ENCODE measurements at places on chromosomes 2 and 18.

- DNase-seq = no peak
Observed at GRCh38 chr2:11235583-11235982, 80.3 kb downstream of the SLC66A3 start.

- DNase-seq = no peak
Observed at GRCh38 chr2:28316546-28317335, 75.9 kb upstream of the FOSL2 start.

- no peak for DNase-seq
Observed at GRCh38 chr18:3952031-3952430, 502.1 kb downstream of the TGIF1 start.

DNA sequence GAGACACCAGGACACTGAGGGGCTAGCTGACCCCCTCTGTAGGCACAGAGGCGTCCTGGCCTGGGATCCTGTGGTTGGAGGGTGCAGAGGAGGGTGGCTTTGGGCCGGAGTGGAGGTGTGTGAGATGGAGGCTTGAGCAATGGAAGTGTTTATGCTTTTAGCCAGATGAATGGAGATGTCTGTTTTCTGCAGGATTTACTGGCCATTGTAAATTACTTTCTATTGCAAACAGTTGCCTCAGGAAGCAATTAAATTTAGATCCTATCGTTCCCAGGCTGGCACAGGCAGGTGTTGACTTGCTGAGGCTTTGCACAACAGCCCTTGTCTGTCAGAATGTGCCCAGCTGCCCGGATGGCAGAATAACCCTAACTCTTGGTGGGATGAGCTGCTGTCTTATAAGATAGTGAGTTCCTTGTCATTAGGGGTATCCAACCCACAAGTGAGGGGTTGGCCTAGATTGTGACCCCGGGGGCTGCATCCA is 1.8 kb upstream of the ARID5A start:
- no peak for DNase-seq

DNA sequence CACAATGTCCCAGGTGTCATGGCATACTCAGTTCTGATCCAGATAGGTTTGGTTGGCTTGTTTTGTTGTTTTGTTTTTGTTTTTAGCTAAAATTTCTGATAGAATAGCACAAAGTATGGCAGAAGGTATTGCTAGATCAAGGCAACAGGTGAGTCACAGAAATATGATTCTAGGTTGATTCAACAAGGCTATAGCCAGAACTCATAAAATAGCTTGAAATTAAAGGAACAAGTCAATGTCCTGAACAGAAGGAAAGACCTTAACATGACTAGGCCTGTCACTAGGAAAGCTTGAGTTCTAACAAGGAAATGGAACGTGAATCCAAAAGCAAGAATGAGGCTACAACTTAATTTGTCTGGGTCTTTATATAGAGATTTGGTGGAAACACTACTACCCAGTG is 157.1 kb downstream of the GALNT3 start:
- DNase-seq = no peak

DNA sequence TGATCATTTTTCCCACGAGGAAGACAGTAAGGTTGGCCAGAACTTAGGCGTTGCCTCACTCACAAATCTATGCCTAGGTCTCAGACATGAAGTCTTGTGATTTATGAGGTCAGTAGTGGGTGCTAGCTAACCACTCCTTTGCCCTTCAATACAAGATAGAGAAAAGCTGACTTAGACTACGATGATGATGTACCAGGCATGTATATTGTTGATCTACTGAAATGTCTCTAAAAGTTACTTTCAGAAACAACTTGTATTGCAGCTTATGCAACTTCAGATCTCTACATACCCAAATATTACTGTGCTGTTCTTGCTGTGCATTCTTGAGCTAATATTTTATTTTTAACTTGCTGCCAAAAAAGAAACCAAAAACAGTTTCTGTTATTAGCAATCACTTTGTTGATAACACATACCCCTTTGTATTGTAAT is 30.6 kb downstream of the MAPRE2 start:
- DNase-seq = no peak

DNA sequence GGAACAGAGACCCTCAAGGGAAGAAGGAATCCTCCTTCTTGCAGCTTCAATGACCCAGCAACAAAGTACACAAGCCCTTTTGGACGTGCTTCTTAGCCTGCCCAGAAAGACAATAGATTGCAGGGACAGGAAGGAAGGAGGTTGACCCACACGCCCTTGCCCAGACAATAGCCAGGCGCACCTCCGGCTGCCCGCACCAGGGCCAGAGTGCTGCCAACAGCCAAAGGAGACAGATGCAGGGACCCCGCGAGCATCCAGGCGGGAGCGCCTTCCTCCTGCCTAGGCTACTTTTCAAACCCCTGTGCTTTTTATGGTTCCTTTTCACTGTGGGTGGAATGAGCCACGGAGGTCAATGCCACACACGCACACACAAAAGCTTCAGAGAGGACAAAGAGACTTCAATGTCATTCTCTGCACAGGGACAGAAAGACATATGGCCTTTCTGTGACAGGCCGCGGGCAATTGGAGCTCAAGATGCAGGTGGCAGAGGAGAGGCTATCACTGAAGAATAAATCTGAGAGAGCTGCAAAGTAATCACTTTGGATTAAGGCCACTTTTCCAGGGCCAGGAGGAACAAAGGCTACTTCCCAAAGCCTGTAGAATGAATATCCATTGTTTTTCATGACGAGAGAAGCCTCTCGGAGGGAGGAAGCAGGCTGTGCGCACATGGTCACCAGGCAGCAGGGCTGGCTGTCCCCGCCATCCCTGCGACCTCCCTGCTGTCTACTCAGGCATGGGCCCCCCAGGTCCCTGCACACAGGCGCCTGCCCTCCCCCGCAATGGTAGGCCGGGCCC is 300.6 kb downstream of the EIPR1 start:
- DNase-seq = no peak

- no peak for DNase-seq
Observed at GRCh38 chr2:221025398-221025797, 546.7 kb downstream of the EPHA4 start.

- DNase-seq = no peak
Observed at GRCh38 chr2:38130876-38131275, 54.9 kb upstream of the CYP1B1 start.

DNA sequence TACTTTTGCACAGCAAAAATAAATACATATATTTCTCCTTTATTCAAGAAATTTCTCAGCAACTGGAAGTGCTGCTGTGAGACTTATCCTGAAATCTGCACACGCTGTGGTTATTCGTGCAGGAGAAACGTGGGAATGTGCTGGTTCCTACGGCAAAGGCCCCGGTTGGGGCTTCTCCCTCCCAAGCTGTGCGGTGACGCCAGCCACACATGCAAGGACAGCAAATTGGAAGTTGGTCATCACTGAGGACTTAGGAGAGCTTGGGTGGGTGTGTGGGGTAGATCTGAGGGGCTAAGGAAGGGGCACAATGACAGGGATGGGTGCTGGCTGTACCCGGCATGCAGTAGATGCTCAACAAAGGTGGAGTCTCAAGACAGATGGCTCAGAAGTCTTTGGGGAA is 16.5 kb upstream of the MTCL1 start:
- DNase-seq = no peak

DNA sequence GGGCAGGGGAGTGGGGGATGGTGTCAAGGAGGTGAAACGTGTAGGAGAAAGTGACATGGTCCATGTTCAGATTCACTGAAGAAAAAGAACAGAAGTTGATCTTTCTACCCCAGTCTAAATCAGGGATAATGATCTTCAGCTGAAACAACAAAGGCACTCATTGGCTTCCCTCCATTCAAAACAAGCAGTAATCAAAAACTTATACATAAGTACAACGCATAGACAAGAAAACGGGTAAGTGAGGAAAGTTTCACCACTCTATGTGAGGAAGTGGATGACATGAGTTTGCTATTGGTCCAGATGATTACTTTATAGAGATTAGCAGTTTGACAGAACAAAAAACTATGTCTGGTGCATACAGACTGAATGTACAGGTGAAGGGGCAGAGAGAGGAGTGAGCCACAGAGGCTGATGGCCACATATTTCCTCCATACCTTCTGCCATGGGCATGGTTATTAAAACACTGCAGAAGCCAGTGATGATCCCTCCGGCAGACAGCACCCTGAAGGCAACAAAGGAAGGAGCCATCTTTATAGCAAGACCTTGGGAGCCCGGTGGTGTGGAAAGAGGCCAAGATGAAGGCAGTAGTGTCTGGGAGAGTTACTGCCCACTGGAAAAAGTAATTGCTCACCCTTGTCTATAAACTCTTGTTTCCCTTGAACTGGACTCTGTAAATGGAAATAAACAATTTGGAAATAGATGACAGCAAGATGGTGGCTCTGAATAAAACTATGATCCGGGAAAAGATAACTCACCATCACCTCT is 57.7 kb downstream of the SLC25A12 start:
- no peak for DNase-seq

- DNase-seq = no peak
Observed at GRCh38 chr2:219488844-219489194, 9.9 kb upstream of the GMPPA start.

GRCh38 chr2:213863541-213863940 is 547.3 kb upstream of the VWC2L start:
- no peak for DNase-seq

DNA sequence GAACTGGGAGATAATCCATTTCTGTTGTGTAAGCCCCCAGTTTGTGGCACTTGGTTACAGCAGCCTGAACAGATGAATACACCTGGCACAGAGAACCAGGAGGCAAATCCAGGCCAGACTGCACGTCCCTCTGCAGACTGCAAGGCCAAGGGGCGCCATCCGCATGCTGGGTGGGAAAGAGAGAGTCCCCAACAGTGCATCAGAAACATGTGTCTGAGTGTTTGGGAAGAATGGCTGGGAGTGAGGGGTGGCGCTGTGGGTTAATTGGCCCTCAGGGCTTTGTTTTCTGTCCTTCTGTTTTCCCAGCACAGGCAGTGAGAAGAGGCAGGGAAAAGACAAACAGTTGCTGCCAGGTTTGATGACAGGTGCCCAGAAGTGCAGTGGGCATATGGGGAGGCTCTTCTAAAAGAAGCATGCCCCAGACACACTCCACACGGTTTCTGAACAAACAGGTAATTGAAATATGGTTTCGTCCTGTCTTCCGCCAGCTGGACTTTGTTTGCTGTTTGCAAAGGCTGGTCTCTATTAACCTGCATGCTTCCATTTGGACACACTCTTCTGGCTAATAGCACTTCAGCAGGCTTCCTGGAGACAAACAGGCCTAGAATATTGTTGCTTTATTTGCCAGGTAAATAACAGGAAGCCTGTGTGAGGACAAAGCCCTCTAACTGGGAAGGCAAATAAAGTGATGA is 43.4 kb upstream of the SEC11C start:
- no peak for DNase-seq

DNA sequence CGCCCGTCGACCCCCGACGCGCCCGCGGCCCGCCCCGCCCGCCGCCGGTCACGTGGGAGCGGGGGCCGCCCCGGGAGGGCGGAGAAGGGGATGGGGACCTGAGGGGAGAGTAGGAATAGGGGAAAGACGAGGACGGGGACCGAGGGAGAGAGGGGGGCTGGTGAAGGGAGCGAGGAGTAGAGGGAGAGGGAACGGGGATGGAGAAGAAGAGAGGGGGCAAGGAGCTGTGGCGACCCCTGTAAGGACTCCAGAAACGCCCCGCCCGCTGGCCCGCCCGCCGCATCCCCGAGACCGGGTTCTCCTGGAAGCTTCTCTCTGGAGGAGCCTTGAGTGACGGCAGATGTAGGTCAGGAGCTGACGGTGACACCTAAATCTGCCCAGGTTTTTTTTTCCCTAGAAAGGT is 615 bp downstream of the ADNP2 start:
- DNase-seq = peak; percentile 64

- DNase-seq = no peak
Observed at GRCh38 chr2:149049142-149049541, 10.6 kb downstream of the LYPD6B start.

DNA sequence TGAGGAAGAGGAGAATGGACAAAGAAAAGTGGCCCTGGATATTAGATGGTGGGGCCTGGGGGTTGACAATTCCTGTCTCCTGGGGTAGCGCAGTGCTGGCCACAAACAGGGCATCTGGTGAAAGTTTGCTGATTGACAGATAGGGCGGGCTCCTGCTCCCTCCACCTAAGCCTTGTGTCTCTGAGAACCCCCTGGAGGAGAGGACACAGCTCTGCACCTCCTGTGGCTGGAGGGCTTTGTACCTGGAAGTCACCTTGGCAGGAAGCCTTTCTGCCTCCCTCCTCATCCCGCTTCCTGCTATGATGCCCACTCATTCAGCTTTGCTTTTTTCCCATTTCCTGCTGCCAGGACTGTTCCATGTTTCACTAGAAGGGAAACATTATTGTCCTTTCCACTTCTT is 72.4 kb downstream of the RHOB start:
- no peak for DNase-seq

- DNase-seq = no peak
Observed at GRCh38 chr2:176392249-176392648, 123.0 kb downstream of the MTX2 start.

GRCh38 chr2:60486551-60486950 is 66.9 kb downstream of the BCL11A start:
- no peak for DNase-seq

GRCh38 chr18:59305295-59305694 is 13.2 kb downstream of the CPLX4 start:
- no peak for DNase-seq

- DNase-seq = peak; percentile 7
Observed at GRCh38 chr2:23199115-23199918, 185.7 kb upstream of the KLHL29 start.

DNA sequence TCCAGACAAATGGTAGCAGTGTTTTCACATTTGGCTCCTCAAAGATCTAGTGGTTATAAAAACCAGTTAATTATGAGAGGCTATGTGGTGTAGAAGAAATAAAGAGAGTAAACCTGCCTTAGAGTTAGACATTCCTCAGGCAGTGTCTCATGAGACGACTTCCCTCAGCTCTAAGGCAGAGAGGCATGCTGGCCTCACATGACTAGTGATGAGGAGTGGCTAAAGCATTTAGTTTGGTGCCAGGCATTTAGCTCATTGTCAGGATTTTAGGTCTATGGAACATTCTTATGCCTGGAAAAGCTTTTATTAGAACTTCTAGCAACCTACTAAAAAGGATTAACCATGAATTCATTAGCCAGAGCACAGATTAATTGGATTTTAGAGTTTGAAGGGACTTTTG is 90.3 kb downstream of the RPRM start:
- no peak for DNase-seq

DNA sequence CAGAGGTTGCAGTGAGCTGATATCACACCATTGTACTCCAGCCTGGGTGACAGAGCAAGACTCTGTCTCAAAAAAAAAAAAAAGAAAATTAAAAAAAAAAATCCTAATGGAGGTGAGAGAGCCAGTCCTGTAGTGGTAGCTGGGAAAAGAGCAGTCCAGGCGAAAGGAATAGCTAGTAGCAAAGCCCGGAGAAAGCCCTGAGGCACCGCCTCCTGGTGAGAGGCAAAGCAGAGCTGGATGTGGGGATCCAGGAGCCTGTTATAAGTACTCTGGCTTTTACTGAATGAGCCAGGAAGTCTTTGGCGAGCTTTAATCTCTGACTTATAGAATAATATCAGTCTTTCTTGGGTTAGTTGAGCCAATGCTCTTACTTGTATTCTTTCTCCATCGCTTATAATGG is 6.6 kb upstream of the KLHL23 start:
- DNase-seq = no peak

GRCh38 chr2:85342156-85342555 is 12.2 kb downstream of the RETSAT start:
- no peak for DNase-seq

- DNase-seq = no peak
Observed at GRCh38 chr18:32607816-32608215, 137.1 kb upstream of the GAREM1 start.

GRCh38 chr2:68594674-68595492 is 48.5 kb upstream of the PROKR1 start:
- DNase-seq = peak; percentile 17
